WERI-Rb-1 (cell line): ENCODE measurements at places on chromosomes 11 and 22.
A peak's percentile ranks its signal among the peaks of the same experiment; 100 is the strongest.

DNA sequence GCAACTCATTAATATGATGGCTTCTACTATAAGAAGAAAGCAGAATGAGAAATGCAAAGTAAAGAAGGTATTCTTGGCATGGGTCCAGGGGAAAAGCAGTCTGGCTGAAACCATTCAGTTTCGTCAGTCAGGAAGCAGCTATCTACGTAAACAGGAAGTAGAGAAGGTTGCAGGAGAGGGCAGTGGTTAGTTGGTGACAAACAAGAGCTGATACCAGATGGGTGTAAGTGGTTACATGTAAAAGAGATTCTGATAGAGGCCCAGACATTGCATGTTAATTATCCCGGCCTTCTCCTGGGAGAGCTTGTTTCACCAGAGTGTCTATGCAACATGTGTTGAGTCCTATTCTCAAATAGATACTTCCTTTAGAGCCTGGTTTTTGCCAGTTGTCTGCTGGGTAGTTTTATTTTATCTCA is 58.4 kb upstream of the PSMA1 start:
- no peak for DNase-seq

DNA sequence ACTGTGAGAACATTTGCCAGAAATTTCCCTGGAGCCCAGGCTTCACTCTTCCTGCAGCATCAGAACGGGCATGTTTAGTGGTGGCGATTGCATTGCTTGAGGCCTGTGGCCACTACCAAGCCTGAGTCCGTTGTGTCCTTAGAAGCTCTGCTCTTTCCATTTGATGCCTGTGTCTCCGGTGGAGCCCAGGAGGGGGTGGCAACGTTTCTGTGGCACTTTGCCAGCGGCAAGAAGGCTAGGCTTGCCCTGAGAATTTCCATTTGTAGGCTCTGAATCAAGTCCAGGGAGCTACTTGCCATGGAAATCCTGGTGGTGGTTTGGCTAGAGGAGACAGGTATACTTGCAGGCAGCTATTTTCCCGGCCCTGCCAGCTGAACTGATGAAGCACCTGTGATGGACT is 47.1 kb downstream of the ADAMTS8 start:
- no peak for DNase-seq

GRCh38 chr22:32185821-32186220 is 19.1 kb downstream of the RFPL2 start:
- DNase-seq: no peak

- no peak for DNase-seq
Observed at GRCh38 chr11:116997071-116997470, 101.2 kb downstream of the SIK3 start.

DNA sequence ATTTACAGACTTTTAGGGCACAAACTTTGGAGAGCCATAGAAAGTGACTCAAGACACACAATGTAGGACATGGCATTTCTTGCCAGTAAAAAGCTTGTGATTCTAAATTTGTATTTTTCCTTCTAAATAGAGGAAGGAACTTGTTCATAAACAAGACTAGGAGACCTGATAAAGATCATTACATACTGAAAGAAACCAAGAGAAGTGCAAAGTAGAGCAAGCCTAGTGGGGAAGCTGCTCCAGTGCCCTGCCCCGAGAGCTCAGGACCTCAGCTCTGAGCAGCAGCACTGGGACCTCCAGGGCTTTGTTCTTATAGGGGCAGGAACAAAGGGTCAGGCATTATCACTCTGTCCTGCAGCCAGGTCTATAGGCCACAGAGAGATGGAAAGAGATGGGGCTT is 7.2 kb downstream of the IRAG1 start:
- DNase-seq: no peak

DNA sequence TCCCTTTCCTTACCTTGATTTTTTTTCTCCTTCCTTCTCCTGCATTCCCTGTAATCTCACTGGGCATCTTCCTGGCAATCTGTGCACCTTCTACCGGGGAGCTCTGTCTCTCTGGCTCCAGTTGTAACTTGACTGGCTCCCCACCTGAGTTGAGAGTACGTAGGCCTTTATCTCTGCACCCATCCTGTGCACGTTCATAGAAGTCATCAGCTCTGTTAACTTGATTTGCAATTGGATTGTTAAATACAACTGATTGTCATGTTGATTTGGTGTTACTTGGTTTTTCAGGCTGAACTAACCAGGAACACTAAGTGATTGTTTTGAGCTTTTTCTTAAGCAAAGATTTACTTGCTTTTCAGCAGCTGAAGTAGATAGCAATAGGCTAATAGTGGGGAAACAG is 11.8 kb downstream of the SWAP70 start:
- no peak for DNase-seq

- DNase-seq: no peak
Observed at GRCh38 chr11:16615480-16615879, 123.0 kb upstream of the C11orf58 start.

- no peak for DNase-seq
Observed at GRCh38 chr11:130403271-130403804, 25.1 kb downstream of the ADAMTS8 start.

- DNase-seq: no peak
Observed at GRCh38 chr22:20011993-20012740, 4.5 kb downstream of the ARVCF start.

- DNase-seq: no peak
Observed at GRCh38 chr22:27284324-27284723, 517.2 kb downstream of the MN1 start.

GRCh38 chr22:26544489-26544888 is 32.2 kb upstream of the TFIP11 start:
- no peak for DNase-seq

DNA sequence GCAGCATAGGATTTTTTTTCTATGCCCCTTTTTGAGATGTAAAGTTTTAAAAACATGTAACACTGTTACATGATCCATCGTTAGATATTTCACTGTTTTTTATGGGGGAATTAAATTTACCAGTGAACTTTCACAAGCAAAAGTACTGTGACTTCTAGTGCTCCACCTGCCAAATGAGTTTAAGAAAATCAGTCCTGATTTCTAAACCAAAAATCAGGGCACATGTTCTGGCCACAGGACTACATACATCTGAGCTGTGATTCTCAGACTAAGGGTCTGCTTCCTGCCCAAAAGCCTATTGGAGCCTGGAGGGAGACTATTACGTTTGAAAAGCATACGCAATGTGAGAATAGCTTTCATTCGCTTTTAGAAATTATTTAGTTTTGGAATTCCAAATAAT is 22.5 kb downstream of the TMPRSS13 start:
- DNase-seq: no peak

DNA sequence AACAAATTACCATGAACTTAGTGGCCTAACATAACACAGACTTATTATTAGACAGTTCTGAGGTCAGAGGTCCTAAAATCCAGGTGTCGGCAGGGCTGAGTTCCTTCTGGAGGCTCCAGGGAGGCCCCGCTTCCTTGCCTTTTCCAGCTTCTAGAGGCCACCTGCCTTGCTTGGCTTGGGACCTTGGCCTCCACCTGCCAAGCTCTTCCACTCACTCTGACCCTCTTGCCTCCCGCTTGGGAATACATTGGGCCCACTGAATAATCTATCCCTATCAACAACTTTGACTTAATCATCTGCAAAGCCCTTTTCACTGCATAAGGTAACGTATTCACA is 3.2 kb upstream of the MS4A10 start:
- DNase-seq: no peak

DNA sequence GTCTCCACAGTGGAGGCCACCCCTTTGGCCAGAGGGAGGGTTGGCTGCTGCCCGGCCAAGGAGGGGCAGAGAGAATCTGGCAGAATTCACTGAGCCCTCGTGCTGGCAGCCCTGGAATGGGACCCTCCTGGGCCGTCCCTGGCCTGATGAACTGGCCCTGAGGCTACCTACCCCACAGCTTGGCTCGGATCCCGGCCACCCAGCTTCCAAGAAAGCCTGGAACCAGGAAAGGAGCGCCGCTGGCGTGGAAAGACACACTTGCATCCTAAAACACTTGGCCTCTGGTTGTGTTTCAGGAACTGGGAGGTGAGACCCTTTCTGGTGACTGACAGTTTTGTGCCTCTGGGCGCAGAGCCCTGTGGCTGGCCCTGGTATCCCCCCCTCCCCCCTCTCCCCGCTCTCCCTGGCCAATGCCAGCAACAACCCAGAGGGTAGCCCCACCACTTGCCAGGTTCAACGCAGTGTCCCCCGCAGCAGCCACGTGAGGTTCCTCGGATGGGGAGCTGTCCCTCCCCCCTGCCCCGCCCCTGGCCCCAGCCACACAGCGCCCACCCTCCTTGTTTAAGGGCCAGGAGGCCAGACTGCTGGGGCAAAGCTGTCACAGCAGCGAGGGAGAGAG is 693 bp downstream of the NFAM1 start:
- DNase-seq: no peak

GRCh38 chr22:22710719-22711531 is 66.5 kb downstream of the GGTLC2 start:
- DNase-seq: peak; percentile 75

- DNase-seq: no peak
Observed at GRCh38 chr11:13929395-13929891, 33.1 kb upstream of the SPON1 start.

DNA sequence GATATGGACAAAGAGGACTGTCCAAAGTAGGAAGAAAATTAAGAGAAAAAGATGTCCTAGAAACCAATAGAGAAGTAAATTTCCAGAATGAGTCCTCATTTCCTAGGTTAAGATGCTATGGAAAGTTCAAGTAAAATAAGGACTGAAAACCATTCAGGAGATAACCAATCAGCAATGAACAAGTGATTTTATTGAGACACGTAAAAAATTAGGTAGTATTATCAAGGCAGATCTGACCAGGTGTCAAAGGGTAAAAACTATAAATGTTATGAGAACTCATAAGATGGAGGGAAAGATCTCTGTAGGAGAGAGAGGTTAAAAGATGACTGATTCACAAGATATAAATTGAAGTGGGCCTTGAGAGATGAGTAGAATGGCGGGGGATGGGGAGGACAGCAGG is 50.2 kb downstream of the SPATA19 start:
- no peak for DNase-seq

DNA sequence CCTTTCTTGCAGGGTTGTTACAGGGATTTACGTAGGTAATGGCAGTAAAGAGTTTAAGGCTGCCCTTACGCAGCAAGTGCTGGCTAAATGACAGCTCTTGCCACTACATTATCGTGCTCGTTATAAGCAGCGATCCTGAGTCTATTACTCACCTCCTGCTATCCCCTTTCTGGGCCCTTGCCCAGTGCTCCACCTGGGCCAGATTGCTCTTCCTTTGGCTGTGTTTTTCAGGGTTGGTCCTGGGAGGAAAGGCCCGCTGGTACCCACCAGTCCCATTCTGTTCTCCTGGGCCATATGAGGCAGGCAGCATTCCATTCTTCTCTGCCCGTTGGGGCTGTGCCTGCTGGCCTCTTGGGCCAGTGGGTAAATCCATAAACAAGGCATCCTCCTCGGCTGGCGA is 87.5 kb downstream of the C11orf58 start:
- no peak for DNase-seq

- DNase-seq: peak; percentile 37
Observed at GRCh38 chr11:60700689-60701468, 1.5 kb downstream of the MS4A8 start.

DNA sequence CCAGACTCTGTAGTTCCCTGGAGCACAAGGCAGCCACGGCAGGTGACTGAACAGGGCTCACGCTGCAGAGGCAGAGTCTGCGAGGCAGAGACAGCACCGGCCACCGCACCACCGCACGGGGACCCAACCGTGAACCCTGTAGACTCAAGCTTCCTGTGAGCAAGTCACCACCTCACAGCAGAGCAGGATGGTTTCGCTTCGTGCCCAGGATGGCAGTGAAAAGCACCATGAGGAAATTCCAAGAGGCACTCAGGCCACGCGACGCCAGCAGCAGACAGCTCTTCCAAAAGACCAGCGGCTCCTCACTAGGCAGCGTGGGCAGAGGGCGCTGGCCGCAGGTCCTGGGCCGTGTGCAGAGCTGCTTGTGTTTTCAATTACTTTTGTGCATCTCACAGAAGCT is 24.5 kb downstream of the BRD1 start:
- no peak for DNase-seq

DNA sequence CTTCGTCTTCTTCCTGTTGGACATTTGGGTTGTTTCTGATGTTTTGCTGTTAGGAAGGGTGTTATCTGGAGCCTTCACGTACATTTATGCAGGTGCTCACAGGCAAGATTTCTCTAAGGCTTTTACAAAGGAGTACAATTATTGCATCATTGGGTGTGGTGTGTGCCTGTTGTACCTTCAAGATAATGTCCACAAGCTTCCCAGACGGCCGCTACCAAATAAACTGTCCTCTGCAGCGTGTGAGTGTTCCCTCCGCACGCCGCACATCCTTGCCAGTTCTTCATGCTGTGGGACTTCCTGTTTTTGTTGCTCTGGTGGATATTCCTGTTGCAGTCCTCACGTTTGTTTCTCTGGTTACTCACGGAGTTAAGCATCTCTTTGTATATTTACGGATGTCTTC is 133.3 kb downstream of the TBC1D22A start:
- DNase-seq: no peak

GRCh38 chr11:124740277-124740882 is 638 bp downstream of the NRGN start:
- DNase-seq: peak; percentile 61

- no peak for DNase-seq
Observed at GRCh38 chr11:61855939-61856680, 28.0 kb downstream of the FADS2 start.

DNA sequence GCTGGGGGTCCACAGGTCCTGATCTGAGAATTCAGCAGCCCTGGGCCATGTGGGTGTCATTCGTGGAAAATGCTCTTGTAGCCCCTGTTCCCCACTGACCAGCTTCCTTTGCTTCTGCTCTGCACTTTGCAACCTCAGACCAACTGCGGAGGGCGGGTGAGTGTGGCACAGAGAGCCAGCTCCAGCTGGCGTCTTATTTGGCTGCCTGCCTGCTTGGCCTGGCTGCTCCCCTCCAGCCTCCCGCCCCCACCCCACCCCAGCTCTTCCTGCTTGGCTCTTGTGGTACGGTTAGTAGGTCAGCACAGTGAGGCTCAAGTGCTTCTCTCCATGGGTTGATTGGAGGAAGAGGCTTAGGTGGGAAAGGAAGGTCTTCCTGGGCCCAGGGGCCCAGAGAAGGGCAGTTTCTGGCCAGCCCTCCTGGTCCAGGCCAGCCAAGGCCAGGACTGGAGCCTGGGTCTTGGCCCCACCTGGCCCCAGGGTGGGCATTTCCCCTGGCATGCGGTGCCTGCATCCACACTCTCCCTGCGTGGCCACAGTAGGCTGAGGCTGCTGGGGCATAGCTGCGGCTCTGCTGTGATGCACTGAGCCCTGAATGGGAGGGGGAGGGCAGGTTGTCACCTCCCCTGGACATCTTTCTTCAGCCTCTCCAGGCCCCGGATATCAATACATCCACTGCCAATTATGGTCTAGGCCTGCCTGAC is 26.5 kb downstream of the MYO7A start:
- no peak for DNase-seq
